Activated naive CD4-positive, alpha-beta T cell treated with Interleukin-2 at 50 U/mL for 16 hours (primary cell): ENCODE measurements at places on chromosomes 1 and 21.

GRCh38 chr1:28580722-28581530 is 11.1 kb upstream of the RAB42 start:
- peak; percentile 65 for DNase-seq

- DNase-seq: no peak
Observed at GRCh38 chr1:157487504-157487903, 64.8 kb downstream of the FCRL5 start.

GRCh38 chr1:219465212-219466093 is 147.5 kb downstream of the ZC3H11B start:
- no peak for DNase-seq

DNA sequence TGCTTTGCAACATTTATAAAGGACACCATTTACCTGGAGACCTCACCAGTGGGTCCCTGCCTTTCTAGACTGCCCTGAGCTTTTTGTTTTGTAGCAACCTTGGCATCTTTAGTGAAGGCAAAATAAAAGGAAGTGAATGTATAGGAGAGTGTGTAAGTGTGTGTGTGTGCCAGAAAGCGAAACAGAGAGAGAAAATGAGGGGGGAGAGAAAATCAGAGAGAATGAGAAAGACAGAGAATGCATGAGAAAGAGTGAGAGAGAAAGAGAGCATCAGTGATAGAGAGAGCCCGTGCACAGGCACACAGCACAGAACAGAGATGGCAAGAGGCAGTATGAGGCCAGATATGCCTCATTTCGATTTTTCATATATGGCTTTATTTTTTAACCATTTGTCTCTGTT is 57.5 kb downstream of the HSD3B1 start:
- DNase-seq: no peak

GRCh38 chr1:63557365-63557987 is 34.2 kb downstream of the EFCAB7 start:
- peak; percentile 3 for DNase-seq

- no peak for DNase-seq
Observed at GRCh38 chr1:160810486-160810885, 14.5 kb downstream of the LY9 start.

DNA sequence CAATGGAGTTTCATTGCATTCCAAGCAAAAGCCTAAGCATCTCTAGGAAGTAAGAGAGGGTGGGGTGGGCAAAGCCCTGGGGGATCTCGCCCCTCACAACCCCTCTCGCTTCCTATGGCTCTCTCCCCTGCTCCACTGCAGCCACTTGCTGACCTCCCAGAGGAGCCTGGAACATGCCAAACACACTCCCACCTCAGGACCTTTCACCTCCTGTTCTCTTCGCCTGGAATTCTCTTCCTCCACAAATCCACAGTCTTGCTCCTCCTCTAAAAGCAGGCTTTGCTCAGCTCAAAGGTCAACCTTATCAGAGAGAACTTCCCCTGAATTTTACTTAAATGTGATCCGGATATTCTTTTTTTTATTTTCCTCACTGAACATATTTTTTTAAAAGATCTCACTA is 20.9 kb upstream of the SRRM1 start:
- no peak for DNase-seq

- DNase-seq: no peak
Observed at GRCh38 chr1:205054013-205054412, 11.0 kb downstream of the CNTN2 start.

DNA sequence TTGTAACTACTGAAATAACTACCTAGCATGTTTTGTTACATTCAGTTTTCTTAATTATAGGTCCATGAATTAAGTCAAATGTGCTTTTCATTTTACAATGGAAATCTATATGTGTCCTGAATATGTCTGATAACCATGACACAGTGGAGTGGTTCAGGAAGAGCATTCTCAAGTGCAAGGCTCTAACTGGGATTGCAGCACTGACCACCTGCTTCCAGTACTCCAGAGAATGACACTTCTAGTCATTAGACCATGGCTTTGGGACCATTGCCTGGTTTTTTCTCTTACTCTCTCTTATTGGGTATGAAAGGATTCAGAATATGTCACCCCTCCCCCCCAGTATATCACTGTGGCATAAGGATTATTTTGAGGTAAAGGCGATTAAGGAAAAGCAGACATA is 204.9 kb upstream of the CACYBP start:
- DNase-seq: no peak

DNA sequence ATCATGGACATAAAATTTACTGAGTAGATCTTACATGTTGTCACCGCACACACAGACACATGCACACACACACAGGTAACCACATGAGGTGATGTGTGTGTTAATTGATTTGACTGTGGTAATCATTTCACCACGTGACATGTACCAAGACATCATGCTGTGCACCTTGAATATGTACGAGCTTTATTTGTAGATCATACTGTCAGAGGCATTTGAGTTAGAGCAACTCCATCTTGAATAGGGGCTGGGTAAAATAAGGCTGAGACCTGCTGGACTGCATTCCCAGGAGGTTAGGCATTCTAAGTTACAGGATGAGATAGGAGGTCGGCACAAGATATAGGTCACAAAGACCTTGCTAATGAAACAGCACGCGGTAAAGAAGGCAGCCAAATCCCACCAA is 31.7 kb upstream of the TRIM17 start:
- DNase-seq: no peak

DNA sequence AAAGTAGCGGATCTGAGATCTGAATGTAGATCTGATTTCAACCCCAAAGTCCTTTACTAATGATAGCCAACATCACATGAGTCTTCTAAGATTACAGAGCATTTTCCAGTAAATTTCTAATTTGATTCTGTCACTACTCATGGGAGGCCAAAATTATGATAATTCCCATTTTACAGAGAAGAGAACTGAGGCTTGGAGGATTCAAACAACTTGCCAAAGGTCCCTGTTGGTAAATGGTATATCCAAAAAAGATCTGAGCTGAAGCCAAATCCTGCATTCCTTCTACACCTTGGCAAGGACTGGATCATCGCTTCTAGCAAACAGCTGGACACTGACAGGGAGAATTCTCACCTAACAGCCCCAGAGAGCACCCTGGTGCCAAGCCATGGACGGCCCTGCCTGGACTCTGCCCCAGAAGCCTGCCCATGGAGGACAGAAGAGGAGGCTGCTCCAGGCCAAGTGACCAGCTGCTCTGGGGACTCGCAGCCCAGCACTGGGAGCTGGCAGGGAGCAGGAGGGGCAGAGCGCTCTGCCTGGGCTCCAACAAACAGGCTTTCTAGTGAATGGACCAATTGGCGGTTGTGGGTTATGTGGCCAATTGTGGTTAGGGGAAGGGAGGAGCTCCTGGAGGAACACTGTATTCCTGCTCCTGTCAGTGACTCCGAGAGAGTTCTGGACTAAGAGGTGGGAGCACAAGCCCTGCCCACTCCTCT is 6.4 kb upstream of the CSF1 start:
- DNase-seq: no peak

GRCh38 chr1:109768335-109768650 is 4.6 kb upstream of the EPS8L3 start:
- DNase-seq: no peak

DNA sequence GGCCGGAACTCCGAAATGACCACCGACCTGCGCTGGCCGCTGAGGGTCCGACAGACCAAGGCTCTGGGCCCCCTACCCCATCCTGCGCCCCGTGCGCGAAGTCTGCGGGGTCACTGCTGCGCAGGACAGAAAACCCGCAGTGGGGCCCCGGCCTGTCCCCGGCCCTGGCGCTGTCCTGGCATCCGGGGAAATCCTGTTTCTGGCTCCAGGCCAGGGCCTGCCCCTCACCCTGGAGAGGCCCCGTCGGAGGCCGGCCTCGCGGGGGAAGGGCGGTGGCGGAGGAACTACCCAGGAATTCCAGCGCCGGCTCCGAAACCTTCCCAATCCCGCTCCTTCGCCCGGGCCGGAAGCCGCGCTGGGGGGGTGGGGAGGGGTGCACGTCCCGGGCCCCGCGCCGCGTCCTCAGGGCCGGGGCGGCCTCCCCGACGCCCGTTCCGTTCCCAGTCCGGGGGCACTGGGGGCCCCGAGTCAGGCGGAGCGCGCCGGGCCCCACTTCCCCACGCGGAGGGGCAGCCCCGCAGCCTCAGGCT is 77.0 kb downstream of the MORN1 start:
- DNase-seq: no peak

- DNase-seq: no peak
Observed at GRCh38 chr1:180720753-180721152, 88.9 kb downstream of the XPR1 start.

DNA sequence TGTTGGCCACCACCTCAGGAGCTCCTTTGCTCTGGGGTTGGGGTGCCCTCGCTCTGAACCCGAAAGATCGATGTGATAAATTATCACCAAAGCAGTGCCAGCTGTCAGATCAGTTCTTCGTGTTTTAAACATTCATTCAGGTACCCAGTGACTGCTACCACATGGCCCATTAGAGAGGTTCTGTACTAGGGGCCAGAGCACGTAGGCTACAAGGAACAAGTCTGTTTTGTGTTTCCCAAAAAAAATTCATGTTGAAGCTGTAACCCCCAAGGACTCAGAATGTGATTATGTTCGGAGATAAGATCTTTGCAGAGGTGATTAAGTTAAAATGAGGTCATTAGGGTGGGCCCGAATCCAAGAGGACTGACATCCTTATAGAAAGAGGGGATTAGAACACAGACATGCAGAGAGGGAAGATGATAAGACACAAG is 526.9 kb downstream of the NPHP4 start:
- no peak for DNase-seq

DNA sequence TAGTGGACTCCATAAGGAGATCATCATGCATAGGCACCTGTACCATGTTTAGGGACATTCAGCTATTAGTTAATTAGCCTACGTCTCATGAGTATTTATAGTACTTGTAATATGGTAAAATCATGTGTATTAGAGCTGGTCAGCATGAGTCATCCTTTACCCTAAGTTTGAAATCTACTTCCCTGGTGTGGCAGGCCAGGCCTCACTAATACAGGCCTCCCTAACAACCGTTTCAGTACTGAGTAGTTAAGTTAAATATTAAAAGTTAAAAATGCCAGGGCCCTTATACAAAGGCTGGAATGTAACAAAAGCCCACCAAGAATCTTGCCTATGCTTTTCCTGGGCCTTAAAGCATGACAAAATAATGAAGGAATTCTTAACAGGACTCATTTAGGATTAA is 356.3 kb upstream of the DPYD start:
- no peak for DNase-seq

GRCh38 chr1:234745844-234746797 is 136.1 kb upstream of the IRF2BP2 start:
- no peak for DNase-seq

GRCh38 chr1:110309139-110309538 is 30.0 kb upstream of the RBM15 start:
- no peak for DNase-seq

DNA sequence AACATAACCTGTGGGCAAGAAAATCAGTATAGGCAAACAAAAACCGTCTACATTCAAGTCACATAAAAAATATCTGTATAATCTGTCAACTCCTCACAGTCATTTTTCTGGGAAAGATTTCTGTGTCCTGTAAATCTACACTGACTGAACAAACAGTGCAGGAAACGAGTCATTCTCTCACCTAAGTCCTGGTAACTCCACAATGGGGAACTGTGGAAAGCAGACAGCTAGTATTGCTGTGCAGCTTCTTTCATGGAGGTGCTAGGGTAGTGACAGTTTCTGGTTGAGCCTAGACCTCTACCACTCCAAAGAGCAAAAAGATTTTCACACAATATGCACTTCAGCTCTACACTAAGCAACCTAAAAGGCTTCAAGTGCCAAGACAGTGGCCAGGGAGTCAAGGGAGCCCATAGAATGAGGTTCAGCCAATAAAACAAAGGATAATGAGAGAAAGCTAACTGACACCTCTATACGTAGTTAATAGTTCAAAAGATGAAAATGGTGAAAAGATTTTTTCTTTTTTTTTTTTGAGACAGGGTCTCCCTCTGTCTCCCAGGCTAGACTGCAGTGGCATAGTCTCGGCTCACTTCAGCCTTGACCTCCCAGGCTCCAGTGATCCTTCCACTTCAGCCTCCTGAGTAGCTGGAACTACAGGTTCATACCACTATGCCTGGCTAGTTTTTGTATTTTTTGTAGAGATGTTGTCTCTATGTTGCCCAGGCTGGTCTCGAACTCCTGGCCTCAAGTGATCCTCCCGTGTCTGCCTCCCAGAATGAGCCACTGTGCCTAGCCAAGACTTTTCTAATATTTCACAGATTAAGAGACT is 5.5 kb downstream of the PTP4A2 start:
- DNase-seq: no peak

- no peak for DNase-seq
Observed at GRCh38 chr1:201039876-201040275, 16.4 kb upstream of the KIF21B start.

- DNase-seq: peak; percentile 75
Observed at GRCh38 chr1:1777950-1778662, at the start of gene NADK. NADK (minus strand) TSS chr1:1778470; CDS start chr1:1765406, 13,064 bp downstream.

- DNase-seq: no peak
Observed at GRCh38 chr1:165772739-165773138, 4.1 kb upstream of the TMCO1 start.

DNA sequence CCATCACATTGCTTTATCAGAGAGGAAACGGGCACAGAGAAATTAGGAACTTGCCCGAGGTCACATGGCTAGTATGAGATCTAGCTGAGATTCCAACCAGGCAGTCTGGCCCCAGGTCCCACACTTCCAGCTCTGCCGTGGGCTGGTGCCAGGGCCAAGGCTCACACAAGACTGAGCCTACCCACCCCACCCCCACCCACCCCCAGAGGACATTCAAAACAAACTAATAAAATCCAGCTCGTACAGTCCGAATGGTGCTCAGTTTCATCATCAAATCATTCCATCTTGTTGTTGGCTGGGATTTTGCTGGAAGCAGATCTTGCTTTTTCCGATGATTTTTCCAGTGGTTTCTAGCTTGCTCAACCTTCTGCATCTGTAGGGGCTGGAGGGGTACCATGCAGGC is 27.9 kb downstream of the MATN1 start:
- DNase-seq: no peak

- no peak for DNase-seq
Observed at GRCh38 chr1:113375878-113376277, 14.4 kb upstream of the MAGI3 start.

GRCh38 chr1:21669258-21670058 is at the start of gene RAP1GAP:
RAP1GAP (minus strand) TSS chr1:21669357; CDS start chr1:21620032, 49,325 bp downstream.
- DNase-seq: peak; percentile 41

GRCh38 chr1:200862713-200863415 is 9.9 kb upstream of the GPR25 start:
- DNase-seq: peak; percentile 25

DNA sequence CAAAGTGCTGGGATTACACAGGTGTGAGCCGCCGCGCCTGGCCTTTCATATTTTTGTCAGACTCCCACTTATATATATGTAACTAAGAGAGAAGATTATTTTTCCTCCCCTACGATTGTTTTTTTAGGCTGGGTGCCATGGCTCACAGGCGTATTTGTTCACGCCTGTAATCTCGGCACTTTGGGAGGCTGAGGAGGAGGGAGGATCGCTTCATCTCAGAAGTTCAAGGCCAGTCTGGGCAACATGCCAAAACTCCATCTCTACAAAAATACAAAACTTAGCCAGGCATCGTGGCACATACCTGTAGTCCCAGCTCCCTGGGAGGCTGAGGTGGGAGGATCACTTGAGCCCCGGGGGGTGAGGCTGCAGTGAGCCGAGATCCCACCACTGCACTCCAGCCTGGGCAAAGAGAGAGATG is 23.9 kb upstream of the ITLN2 start:
- no peak for DNase-seq
